ENCODE measurements at places on chromosomes 1 and 21.

- no peak for DNase-seq
These were observed 15.7 kb upstream of the PKP1 start for GRCh38 chr1:201267481-201268229.

- DNase-seq = no peak
These were observed 33.5 kb downstream of the SYF2 start for GRCh38 chr1:25198663-25199252.

- no peak for DNase-seq
These were observed 49.6 kb downstream of the OSBPL9 start for GRCh38 chr1:51666478-51666877.

GRCh38 chr1:160346958-160347357, 3.8 kb downstream of the NCSTN start:
- DNase-seq = no peak

GRCh38 chr1:29835874-29836273, 599.6 kb downstream of the PTPRU start:
- DNase-seq = no peak

- no peak for DNase-seq
These were observed 7.5 kb downstream of the COL9A2 start for GRCh38 chr1:40309374-40310128.

DNA sequence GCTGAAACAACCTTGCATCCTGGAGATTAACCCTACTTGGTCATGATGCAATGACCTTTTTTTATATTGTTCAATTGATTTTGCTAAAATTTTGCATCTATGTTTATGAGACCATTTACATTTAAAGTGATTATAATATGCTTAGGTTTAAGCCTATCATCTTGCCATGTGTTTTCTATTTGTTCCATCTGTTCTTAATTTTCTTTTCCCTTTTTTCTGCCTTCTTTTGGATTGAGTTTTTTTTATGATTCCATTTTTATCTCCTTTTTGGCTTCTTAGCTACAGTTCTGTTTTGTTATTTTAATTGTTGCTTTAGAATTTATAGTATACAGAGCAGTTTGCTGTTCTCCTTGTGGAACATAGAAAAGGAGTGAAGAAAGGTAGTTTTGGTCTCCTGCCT, 385.1 kb upstream of the USP24 start:
- no peak for DNase-seq

DNA sequence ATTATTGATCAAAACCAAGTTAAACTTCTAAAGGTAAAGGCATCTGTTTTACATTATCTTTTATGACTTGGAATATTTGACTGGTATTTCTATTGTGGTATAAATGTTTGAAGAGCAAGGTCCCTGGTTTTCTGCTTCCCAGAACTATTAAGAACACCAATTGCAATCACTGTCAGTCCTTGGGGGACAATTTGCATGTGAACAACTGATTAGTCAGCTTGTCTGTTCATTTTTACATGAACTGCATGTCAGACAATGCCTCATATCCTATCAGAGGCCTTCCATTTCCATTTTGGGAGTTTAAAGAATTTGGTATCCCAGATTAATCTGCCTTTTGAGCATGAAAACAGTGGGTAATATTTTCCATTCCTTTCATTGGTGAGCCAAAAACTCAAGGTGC, 654.9 kb upstream of the USP24 start:
- DNase-seq = no peak

- DNase-seq = no peak
These were observed 44.2 kb downstream of the WLS start for GRCh38 chr1:68188060-68188538.

GRCh38 chr1:85450832-85451231, 14.1 kb downstream of the DDAH1 start:
- DNase-seq = no peak

GRCh38 chr1:20604678-20605077, 15.8 kb downstream of the CDA start:
- DNase-seq = no peak

GRCh38 chr1:51313961-51314777, 16.2 kb downstream of the TTC39A start:
- DNase-seq = no peak

DNA sequence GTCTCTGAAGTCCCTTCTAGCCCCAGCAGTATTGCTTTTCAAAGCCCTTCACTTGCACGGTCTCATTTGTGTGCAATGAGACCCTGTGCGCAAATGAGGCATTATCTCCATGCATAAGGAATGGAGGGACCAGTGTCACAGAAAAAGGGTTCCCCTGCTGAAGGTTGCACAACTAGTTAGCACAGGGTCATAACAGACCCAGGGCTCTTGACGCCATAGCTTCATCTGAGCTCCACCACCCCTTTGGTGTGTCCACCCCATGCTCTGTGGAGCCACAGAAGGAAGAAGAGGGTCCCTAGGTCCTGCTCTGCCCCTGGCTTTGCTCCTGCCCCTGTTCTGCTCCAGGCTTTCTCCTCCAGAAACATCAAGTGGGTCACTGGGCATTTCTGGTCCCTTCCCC, 12.6 kb downstream of the SH2D2A start:
- DNase-seq = no peak

DNA sequence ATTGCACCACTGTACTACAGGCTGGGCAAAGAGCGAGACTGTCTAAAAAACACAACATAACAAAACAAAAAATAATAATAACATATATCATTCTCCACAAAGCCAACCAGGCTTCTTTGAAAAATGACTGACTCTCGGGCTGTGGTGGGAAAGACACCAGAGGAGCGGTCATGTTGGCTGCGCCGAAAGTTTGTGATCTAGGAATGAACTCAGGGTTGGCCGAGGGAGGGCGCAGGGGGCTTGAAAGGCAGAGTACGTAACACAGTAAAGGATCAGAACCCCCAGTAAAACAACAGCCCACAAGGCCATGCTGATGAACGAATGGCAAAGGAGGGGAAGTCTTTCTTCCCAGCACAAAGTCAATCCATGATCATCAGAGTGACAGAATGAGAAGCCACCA, 4.7 kb downstream of the SLC35E2B start:
- DNase-seq = no peak

DNA sequence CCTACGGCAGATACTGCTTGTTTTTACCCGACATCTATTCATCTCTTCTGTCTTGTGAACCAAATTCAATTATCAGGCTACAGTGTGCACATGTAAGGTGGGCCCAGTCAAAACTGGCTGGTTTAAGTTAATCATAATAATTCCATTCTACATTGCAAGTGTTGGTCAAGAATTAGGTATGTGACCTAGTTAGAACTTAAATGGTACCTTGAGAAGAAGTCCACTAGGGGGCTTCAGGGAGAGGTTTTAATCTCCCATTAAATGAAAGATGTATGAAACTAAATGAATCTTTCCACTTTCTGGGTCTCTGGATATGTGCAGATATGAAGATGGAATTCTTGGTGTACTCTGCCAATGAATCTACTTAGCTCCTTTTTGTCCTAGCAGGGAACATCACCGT, 187.1 kb downstream of the CDC42BPA start:
- DNase-seq = no peak

GRCh38 chr1:53129891-53130597, 12.4 kb downstream of the SLC1A7 start:
- DNase-seq = no peak

DNA sequence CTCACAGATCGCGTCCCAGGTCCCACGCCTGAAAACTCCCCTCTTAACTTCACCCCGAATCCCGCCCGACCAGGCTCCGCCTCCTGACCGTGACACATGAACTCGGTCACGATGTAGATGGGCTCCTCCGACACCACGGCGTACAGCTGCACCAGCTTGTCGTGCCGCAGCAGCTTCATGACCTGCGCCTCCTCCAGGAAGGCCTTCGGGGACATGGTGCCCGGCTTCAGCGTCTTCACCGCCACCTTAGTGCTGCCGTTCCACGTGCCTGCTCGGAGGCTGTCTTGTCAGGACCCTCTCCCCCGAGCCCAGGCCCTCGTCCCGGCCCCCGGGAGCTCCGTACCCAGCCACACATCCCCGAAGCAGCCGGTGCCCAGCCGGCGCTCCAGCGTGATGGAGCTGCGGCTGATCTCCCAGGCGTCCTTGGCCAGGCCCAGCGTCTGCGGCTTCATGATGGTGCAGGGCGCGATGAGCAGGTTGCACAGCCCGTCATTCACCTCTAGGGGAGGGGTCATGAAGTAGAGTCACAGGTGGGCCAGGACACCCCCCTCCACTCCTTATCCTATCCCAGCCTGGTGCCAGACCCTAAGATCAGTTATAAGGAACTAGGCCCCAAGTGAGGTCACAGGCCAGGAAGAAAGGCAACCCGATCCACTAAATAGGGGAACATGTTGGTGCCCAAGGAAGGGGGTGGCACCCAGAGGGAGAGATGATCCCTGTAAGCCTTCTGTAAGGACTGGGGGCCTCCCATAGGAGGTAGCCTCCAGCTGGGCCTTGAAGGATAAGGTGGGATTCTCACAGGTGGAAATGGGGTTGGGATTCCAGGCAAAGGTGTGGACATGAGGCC, 11.6 kb upstream of the AHDC1 start:
- no peak for DNase-seq

- DNase-seq = no peak
These were observed 10.7 kb downstream of the FOXO6 start for GRCh38 chr1:41371630-41372599.

- DNase-seq = no peak
These were observed 40.8 kb upstream of the KCTD3 start for GRCh38 chr1:215526147-215526845.

DNA sequence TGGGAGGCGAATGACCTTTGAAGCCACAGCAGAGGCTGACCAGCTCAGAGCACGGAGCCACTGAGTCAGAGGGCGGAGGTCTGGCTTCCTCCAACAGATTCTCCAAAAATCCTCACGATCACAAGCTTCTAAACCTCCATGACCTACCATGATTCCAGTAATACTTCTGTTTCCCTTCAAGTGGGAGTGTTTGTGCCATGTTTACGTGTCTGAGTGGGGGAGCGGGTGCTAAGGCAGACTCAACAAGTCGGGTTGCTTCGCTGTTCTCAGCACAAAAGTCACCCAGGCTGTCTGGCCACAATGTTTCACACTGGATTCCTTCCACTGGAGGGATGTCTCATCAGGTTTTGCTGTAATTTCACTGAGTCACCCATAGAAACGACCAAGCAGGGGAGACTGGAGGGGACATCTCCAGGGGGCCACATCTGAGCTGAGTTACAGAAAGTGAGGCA, 86.2 kb downstream of the SLC66A1 start:
- DNase-seq = no peak

- DNase-seq = no peak
These were observed 501.7 kb downstream of the NEGR1 start for GRCh38 chr1:71780681-71781080.

- DNase-seq = no peak
These were observed 92.1 kb downstream of the BACH1 start for GRCh38 chr21:29390778-29391177.

DNA sequence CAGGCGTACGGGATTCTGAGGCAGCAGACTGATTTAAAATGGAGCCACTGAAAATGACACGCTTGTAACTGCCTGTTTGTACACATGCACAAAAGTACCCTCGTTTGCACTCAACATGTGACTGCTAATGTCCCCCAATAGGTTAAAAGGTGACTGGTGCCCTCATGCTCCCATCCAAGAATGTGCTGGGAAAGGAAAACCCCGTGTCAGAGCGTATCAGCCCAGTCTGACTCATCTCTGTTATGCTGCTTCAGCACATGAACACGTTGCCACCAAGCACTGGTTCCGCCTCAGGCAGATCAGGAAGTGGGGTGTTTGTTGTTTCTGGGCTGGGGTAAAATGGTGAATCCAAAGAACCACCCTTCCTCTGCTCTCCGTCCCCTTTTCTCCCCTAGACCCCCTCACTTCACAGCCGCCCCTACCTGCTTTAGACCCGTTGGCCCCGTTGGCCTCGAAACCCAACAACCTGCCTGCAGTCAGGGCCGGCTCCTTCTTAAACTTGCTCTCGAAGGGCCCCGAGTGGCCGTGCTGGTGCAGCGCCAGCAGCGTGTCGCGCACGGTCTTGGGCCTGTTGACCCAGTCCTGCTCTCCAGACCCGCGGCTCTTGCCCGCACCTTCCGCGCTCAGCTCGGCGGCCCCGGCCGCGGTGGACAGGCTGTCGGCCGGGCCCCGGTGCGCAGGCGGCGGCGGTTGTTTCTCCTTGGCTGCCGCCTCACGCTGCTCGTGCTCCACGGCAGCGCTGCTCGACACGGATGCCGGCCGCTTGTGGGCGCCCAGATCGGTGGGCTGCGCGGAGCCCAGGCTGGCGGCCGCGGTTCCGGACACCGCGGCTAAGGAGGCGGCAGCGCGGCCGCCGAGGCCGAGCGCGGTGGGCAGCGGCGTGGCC, 1.7 kb downstream of the IRF2BP2 start:
- DNase-seq = peak; percentile 91

GRCh38 chr1:213986020-213986924, 1.5 kb upstream of the PROX1 start:
- DNase-seq = no peak

GRCh38 chr21:20004367-20004766, 993.8 kb upstream of the NCAM2 start:
- no peak for DNase-seq

DNA sequence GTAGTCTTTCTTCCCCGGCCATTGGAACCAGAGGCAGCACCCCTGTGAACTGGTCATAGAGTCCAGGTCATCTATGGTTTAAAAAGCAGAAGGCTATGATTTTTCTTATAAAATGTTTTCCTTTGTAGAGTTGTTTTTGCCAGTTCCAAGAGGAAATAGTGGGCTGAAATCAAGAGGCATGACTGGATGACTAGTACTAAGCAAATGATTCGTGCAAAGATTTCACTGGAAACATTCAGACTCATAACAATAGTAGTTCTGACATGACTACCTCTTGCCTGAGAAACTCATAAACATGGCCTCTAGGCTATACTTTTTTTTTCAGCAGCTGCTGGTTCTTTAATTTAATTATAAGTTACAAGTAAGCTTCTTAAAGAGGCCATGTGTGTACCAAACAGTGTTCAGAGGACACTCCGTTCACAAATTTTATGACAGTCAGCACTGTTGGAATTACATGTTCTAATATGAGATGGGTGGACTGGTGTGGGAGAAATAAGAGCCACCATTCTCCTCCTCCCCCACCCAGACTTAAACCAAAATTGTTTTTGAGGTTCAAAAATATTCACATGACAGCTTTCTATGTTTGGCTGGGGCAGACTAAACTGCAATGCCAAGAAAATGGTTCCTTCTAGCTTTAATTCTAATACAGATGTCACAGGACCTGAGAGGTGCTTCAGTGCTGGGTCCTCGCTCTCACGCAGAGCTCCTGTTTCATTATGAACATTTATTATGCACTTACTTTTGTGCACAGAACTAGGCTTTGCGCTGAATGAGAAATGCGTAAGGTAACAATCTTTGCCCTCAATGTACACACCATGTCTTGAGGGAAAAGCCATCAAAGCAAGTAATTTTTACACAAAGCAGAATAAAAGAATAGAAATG, 147.5 kb downstream of the ZC3H11B start:
- no peak for DNase-seq

GRCh38 chr21:19908390-19908789, 1089.8 kb upstream of the NCAM2 start:
- no peak for DNase-seq

DNA sequence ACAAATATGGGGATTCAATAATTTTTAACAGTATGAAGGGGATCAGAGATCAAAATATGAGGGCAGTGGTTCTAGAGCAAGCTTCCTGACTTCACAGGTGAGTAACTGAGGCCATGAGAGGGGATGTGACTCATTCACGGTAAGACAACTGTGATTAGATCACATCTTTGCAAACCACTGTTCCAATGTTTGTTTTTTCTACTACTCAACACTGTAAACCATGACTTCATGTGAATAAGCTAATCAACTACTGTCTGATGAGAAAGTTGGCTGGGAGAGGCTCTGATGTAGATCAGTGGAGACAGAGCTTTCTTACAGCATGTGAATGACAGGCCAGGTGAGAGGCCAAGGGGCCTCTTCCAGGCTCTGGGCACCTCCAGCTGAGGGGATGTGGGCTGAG, 84.7 kb downstream of the BRINP2 start:
- DNase-seq = no peak

- no peak for DNase-seq
These were observed 19.8 kb upstream of the PRDM16 start for GRCh38 chr1:3049164-3049563.

Measured in CD8-positive, alpha-beta memory T cell (primary cell).